Peyer's patch (tissue), 4 donors: ENCODE measurements at places on chromosomes 2 and 18.

- DNase-seq, result no peak
Observed at GRCh38 chr18:69021211-69021805, 223.4 kb downstream of the CCDC102B start.

GRCh38 chr18:70421471-70422390 lies 132.9 kb downstream of the SOCS6 start:
- peak; percentile 89 for DNase-seq

DNA sequence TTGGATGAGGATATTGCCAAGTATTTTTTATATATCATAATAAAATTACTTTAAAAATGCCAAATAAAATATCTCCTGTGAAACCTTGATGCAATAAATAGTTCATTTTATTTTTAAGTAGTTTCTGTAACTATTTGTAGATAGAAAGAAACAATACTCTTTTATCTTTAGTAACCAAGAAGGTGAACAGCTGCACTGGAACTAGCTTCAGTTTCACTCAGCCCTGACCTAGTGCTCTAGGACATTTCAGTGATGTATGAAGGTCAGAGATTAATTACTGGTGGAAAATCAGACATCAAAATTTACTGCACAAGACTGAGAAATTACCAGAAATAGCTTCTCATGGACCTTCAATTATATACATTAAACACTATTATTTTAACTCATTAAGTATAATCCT lies 1305.0 kb downstream of the CNTNAP5 start:
- DNase-seq, result no peak

GRCh38 chr2:136487421-136487820 lies 277.9 kb upstream of the THSD7B start:
- DNase-seq, result no peak

DNA sequence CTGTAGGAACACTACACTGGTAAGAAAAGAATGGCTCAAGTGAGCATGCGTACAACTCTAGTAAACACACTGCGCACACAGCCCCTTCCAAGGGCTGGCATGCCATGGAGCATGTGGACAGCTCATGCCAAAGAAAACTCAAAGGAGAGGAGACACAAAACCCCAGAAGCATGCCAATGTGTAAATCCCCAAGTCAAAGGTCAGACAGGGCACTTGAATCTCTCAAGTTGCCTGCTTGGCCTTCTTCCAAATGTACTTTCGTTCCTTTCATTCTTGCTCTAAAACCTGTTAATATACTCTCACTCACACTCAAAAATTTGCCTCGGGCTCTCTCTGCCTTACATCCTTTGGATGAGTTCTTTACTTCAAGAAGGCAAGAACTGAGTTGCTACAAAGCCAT lies 365.3 kb downstream of the NBAS start:
- DNase-seq, result no peak

DNA sequence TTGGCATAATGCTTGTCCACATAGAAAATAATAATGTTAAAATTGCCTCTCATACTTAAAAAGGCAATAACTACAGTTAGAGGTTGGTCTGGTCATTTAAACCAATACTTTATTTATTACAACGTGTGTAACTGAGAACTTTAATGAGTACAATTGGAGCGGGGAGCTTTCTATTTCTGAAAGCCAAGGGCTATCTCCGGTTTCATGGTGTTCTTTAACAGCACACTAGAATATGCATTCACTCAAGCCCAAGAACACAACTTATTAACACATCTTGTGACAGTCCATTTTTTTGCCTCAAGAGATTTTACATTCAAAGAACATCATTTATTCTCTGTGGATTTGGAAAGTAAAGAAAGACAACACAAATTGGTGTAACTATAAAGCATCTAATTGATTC lies 131.8 kb downstream of the KCNH7 start:
- DNase-seq, result no peak

DNA sequence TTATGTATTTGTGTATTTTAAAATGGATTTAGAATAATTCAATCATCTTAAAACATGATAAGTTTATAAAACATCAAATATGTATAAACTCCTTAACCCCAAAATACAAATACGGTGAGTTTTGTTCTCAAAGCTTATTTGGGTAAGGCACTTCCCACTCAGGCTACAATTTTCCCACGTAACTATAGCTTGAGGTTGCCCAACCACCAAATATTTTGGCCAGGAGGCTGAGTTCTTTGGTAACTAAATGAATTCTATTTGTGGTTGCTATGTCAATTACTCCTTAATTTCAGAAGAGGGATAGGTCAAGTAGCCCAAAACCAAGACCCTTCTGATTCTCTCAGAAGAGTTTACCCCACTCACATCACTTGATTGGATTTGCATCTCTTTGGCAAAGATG lies 70.4 kb downstream of the MYL12B start:
- no peak for DNase-seq

DNA sequence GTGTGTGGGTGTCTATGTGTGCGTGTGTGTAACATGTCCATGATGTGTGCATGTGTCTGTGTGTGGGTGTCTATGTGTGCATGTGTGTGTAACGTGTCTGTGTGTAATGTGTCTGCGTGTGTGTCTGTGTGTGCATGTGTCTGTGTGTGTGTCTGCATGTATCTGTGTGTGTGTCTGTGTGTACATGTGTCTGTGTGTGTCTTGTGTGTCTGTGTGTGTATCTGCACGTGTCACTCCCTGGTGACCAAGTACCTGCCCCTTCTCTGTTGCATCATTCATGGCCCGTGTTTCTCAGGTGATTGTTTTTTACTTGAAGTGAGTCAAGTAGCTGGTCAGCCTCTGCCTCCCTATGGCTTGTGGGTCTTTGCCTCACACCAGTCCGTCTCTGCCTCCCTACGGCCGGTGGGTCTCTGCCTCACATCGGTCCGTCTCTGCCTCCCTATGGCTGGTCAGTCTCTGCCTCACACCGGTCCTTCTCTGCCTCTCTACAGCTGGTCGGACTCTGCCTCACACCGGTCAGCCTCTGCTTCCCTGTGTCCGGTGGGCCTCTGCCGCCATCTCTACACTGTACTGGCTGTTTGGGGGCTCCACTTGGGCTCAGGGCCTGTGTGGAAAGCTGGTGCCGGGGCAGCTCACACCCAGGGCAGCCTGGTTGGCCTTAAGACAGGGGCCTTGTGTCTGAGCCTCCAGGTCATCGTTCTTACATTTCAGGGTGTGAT lies 31.6 kb downstream of the KCNG2 start:
- DNase-seq, result no peak

GRCh38 chr2:54099829-54100585 lies 15.4 kb upstream of the ACYP2 start:
- peak; percentile 83 for DNase-seq

DNA sequence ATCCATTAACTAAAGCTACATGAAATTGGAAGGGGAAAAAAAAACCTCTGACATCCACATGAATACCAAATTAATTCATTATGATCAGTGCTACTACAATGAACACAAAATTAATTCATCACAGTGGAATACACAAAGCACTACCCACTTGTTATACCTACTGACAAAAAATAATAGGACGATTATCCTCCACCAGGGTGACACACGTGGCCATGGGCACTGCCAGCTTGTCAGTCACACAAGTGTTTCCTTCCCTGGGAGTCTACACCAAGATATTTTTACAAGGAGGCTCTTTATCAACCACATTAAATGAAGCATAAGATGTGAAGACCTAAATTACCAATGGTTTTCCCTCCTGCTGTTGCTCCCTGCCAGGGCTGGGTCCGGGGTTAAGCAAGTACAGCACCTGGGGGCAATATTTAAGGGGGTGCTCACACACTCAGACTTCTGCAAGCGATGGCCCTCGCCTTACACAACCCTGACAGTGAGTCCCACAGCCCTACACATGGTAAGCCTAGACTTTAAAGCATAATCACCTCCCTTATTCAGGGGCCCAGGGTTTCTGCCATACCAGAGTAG lies 90.1 kb downstream of the TCF4 start:
- DNase-seq, result no peak

DNA sequence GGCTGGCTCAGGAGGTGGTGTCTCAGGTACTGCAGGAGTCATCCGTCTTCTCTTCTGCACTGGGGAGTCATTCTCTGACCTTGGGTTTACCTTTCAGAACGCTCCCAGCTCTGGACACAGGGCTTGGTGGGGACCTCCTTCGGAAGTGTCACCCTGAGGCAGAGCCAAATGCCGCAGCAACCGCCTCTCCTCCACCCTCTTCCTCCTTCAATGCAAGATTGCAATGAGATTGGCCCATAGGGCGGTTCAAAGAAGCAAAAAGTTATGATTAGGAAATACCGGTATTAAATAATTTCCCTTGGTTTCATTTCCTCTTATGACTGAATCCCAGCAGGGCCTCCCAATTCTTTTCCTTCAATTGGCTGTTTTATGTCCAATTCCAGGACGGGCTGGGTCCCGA lies 178.8 kb downstream of the ACKR3 start:
- no peak for DNase-seq

- no peak for DNase-seq
Observed at GRCh38 chr2:207830778-207831438, 61.2 kb upstream of the FZD5 start.

DNA sequence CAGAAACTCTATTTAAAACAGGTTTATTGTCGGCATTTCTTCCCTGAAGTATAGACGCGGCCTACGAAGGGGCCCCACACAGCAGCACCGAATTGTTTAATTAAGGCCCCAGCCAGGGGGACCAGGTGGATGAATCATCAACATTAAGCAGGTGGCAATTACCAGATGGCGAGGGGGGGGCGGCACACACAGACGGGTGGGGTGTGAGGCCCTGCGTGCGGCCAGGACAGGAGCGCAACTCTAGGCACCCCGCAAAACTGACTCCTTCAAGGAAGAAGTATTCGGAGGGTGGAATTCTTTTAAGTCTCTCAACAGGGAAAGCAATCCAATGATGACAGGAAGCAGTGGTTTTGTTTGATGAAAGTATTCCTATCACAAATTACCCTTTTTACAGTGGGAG lies 830.4 kb downstream of the GALR1 start:
- no peak for DNase-seq

GRCh38 chr2:31199206-31199605 lies 18.1 kb downstream of the CAPN14 start:
- no peak for DNase-seq

GRCh38 chr2:158498749-158499136 lies 42.0 kb downstream of the PKP4 start:
- no peak for DNase-seq

DNA sequence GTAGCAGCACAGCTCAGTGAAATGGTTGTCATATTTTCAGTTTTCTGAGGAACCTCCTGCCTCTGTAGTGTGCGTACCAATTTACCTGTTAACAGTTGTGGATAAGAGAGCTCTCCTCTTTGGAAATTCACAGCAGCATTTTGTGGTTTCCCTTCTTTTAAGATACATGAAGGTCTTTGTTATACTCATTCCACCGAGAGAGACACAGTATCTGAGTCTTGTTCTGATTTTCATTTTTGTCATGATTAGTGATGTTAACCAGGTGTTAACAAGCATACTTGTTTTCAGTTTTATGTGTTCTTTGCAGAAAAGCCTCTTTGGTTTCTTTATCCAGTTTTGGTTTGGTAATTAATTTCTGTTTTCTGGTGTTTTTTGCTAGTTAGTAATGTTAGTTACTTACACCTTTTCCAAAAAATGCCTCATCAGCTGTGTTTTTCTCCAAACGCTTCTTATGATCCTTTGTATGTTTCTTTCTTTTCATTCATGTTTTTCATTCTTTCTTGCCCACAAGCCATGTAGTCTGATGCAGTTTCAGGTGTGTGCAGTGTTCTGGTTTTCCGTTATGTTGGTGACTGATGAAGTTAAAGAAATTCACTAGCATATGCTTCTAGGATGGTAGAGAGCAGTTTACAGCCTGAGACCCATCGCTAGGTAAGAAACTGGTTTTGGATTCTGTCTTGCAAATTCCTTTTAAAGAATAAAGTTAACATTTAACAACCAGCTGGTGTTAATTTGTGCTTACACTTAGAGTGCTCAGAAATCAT lies 30.1 kb downstream of the CCDC74A start:
- DNase-seq, result no peak

GRCh38 chr2:169839954-169840746 lies 12.9 kb downstream of the UBR3 start:
- DNase-seq, result no peak

- no peak for DNase-seq
Observed at GRCh38 chr18:74139888-74140287, 7.7 kb downstream of the FBXO15 start.

GRCh38 chr2:33634261-33634910 lies 35.3 kb upstream of the FAM98A start:
- DNase-seq, result no peak
